Gastroesophageal sphincter (tissue), 4 donors: ENCODE measurements at places on chromosomes 5 and 9. TPM values are rescaled to one million over a fixed set of nuclear protein-coding genes. Genes with fewer than 3 reads are reported as not detected.

Gene CDC25C
- 0.45 TPM for total RNA-seq

Gene CPLANE1
- total RNA-seq, result 32.0 TPM

Gene POLR3G
- total RNA-seq, result 1.7 TPM

Gene KLHL9
- 24.5 TPM for total RNA-seq

Gene SLIT3
- 30.2 TPM for total RNA-seq

Gene STPG3
- not detected for total RNA-seq

- no peak overlapping the region for H3K27ac ChIP-seq
- no peaks in the 10 kb centered on the region for H3K27me3 ChIP-seq
- no peaks in the 10 kb centered on the region for H3K4me1 ChIP-seq
- no peak overlapping the region for H3K4me3 ChIP-seq
- H3K36me3 ChIP-seq, result no peaks in the 10 kb centered on the region
Measured at GRCh38 chr5:165775111-165775510, 2269.7 kb downstream of the MAT2B start.

DNA sequence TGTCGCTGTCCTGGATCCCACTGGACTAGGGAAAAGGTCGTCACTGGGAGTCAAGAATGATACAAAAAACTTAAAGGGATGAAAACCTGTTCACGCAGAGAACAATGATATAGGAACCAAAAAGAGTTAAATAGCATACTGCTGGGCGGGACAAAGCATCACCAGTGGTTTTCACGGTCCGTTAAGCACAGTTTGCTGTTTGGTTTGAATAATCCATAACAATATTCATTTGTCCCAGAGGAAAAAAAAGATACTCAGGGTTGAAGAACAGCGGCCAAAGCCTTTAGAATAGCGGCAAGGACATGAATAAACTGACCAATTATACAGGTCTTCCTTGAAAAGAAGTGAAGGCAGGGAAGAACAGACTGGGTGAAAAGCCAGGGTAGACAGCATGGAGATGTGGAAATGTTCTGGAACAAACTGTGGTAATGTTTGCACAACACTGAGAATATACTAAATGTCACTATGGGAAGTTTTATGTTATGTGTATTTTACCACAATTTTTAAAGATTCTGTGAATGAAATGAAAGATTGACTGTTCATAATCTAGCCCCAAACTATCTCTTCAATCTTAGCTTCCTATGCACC is 60.8 kb downstream of the MTMR12 start:
- H3K27me3 ChIP-seq, result no peaks in the 10 kb centered on the region
- no peak for ATAC-seq
- H3K4me3 ChIP-seq, result no peak overlapping the region
- peaks cover 3% of the 10 kb centered on the region for H3K36me3 ChIP-seq

GRCh38 chr5:138843316-138844124 is 31.6 kb downstream of the LRRTM2 start:
- peak; percentile 36 for ATAC-seq
- peak overlapping the region; percentile 20 for H3K27ac ChIP-seq
- H3K4me1 ChIP-seq, result peaks cover 92% of the 10 kb centered on the region
- no peak overlapping the region for H3K4me3 ChIP-seq
- no peaks in the 10 kb centered on the region for H3K36me3 ChIP-seq

GRCh38 chr5:150640311-150641005 is at the start of gene SYNPO:
Gene SYNPO (plus strand): TSS chr5:150640660. CDS start chr5:150648276, 7,616 bp downstream.
- no peaks in the 10 kb centered on the region for H3K36me3 ChIP-seq
- H3K4me3 ChIP-seq, result peak within 1 kb of the TSS; percentile 15
- H3K27me3 ChIP-seq, result no peaks in the 10 kb centered on the region
- peaks cover 74% of the 10 kb centered on the region for H3K4me1 ChIP-seq

- peaks cover 99% of the 10 kb centered on the region for H3K27me3 ChIP-seq
- H3K4me1 ChIP-seq, result no peaks in the 10 kb centered on the region
- no peak for ATAC-seq
- H3K27ac ChIP-seq, result no peak overlapping the region
- no peaks in the 10 kb centered on the region for H3K36me3 ChIP-seq
- no peak overlapping the region for H3K4me3 ChIP-seq
Measured at GRCh38 chr9:135277219-135278201, 190.0 kb downstream of the OLFM1 start.

GRCh38 chr5:127834094-127834531 is 130.9 kb downstream of the CCDC192 start:
- H3K4me3 ChIP-seq, result no peak overlapping the region
- H3K27ac ChIP-seq, result no peak overlapping the region
- no peak for ATAC-seq
- H3K4me1 ChIP-seq, result peaks cover 20% of the 10 kb centered on the region
- H3K36me3 ChIP-seq, result no peaks in the 10 kb centered on the region

DNA sequence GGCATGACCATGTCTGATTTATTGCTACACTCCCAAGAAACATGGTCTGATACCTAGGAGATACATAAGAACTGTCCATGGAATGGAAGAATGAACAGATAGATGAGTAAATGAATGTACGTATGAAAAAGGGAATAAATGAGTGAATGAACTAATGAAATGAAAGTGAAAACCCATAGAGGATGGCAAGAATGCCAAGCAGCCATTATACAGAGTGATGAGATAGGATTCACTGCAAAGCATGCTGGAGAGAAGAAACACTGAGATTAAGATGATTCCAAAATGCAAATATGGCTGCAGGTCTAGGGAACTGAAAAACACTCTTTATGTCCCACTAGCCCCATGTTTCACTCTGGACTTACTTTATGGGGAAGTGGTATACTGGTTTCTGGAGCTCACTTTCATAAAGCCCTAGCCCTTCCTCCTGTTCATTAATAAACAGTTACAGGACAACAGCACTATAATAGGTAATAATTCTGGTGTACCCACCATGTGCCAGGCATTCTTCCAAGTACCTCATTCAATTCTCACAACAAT is 170.3 kb upstream of the RAD23B start:
- no peak overlapping the region for H3K27ac ChIP-seq
- no peaks in the 10 kb centered on the region for H3K36me3 ChIP-seq
- H3K4me3 ChIP-seq, result no peak overlapping the region
- H3K27me3 ChIP-seq, result no peaks in the 10 kb centered on the region

- no peaks in the 10 kb centered on the region for H3K27me3 ChIP-seq
- no peak for ATAC-seq
- no peak overlapping the region for H3K4me3 ChIP-seq
- H3K4me1 ChIP-seq, result peaks cover 16% of the 10 kb centered on the region
Measured at GRCh38 chr9:14687042-14687719, 6.1 kb downstream of the ZDHHC21 start.

- H3K4me1 ChIP-seq, result peaks cover 39% of the 10 kb centered on the region
- no peaks in the 10 kb centered on the region for H3K36me3 ChIP-seq
- no peaks in the 10 kb centered on the region for H3K27me3 ChIP-seq
- no peak for ATAC-seq
- peak overlapping the region; percentile 8 for H3K27ac ChIP-seq
- H3K4me3 ChIP-seq, result no peak overlapping the region
Measured at GRCh38 chr9:91766315-91767069, 183.5 kb downstream of the ROR2 start.

- no peaks in the 10 kb centered on the region for H3K4me1 ChIP-seq
- H3K27me3 ChIP-seq, result no peaks in the 10 kb centered on the region
- H3K4me3 ChIP-seq, result no peak overlapping the region
- H3K36me3 ChIP-seq, result no peaks in the 10 kb centered on the region
- H3K27ac ChIP-seq, result no peak overlapping the region
Measured at GRCh38 chr5:169416583-169417196, 115.8 kb upstream of the SLIT3 start.

GRCh38 chr9:129208207-129209032 is 30.4 kb upstream of the IER5L start:
- H3K27me3 ChIP-seq, result no peaks in the 10 kb centered on the region
- no peak overlapping the region for H3K27ac ChIP-seq
- ATAC-seq, result no peak
- no peaks in the 10 kb centered on the region for H3K36me3 ChIP-seq
- H3K4me3 ChIP-seq, result no peak overlapping the region
- H3K4me1 ChIP-seq, result no peaks in the 10 kb centered on the region

DNA sequence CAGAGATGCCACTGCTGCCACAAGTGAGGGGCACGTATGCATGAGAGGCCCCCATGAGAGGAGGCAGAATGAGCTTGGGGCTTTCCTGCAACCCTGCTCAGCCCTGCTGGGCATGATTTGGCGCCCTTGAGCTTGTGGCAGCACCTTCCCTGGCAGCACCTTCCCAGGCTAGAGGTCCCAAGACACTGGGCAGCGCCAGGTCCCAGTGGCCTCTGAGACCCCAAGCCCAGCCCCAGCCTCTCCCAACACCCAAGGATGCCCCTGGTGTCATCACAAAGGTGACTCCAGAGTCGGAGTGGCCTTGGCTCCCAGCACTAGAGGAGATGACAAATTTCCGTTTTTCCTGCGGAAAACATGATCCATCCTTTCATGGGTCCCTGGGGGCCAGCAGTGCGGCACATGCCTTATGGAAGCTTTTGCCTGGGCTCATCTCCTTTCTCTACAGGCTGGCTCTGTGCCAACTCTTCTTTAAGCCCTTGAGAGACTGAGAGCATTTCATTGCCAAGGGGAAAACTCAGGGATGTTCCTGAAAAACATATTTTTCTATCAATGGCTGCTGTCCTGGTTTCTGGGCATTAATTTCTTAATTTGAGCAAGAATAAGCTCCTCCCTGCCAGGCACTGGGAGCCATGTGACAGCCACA is 77.1 kb upstream of the ADAMTS2 start:
- no peak overlapping the region for H3K4me3 ChIP-seq
- no peak overlapping the region for H3K27ac ChIP-seq
- no peaks in the 10 kb centered on the region for H3K4me1 ChIP-seq
- peaks cover 33% of the 10 kb centered on the region for H3K27me3 ChIP-seq

DNA sequence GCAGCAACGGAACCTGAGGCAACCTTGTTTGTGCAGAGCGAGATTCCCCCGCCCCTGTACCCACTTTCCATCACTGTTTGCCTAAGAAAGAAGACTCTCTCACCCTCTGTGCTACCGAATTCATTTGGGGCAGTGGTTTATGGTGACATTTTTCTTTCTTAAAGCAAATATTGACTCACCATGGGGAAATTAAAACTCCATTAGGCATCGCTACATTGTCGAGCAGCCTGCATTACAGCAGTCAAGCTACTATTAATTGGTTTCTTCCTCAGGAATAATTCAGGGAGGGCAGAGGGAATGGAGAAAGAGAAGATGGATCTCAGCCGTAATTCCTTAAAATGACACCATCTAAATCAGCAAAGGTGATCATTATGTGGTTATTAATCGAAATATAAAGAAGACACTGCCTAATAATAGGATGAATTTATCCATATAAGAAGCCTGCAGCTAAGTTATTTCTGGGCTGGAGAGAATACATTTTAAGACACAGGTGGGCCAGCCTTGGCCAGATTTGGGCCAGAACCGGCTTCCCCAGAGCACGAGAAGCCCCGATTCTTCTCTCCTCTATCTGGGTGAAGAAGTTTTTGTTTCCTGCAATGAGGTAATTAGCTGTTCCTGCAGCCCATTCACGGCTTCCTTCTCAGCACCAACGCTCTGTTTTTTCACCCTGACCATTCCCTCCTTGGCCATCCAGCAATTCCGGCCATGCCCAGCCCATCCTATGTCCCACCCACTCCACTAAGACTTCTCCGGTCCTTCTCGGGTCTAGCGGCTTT is 16.8 kb downstream of the CFAP77 start:
- no peak overlapping the region for H3K4me3 ChIP-seq
- no peaks in the 10 kb centered on the region for H3K36me3 ChIP-seq
- no peaks in the 10 kb centered on the region for H3K4me1 ChIP-seq
- H3K27me3 ChIP-seq, result peaks cover 88% of the 10 kb centered on the region
- H3K27ac ChIP-seq, result no peak overlapping the region
- ATAC-seq, result no peak

GRCh38 chr9:26662476-26662875 is 230.1 kb downstream of the CAAP1 start:
- ATAC-seq, result no peak
- H3K4me1 ChIP-seq, result no peaks in the 10 kb centered on the region
- no peak overlapping the region for H3K4me3 ChIP-seq
- no peaks in the 10 kb centered on the region for H3K36me3 ChIP-seq
- no peaks in the 10 kb centered on the region for H3K27me3 ChIP-seq

DNA sequence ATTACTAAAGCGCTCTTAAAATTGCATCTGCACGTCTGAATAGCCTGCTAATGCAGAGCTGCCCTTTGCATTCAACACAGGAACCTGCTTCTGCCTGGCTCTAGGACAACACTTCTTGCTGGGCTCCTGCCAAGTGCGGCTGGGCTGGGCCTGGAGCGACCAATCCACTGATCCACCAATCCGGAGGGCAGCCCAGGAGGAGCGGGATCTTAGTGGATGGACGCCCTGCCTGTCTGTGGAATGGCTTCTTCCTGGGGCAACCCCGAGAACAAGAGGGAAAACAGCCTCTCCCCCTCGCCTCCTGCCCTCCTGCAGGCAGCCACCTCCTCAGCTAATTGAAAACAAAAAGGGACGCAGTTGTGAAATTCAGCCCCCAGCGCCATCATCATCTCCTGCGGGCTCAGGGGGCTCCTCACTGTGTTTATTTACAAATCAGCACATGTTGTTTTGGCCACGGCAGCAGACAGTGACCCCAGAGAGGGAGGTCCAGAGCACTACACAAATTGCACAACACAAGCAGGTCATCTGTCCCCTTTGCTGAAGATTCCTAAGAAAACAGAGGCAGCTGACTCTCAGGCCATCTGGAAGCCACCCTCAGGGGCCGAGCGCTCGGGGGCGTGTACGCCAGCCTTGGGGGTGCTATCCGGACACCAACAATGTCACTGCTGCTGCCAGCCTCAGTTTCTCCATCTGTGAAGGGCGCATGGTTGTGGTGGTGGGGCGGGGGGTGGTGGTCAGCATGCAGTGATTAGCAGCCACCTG is 57.3 kb downstream of the GADD45G start:
- no peaks in the 10 kb centered on the region for H3K4me1 ChIP-seq
- peak overlapping the region; percentile 40 for H3K4me3 ChIP-seq
- H3K27me3 ChIP-seq, result no peaks in the 10 kb centered on the region
- no peak overlapping the region for H3K27ac ChIP-seq

DNA sequence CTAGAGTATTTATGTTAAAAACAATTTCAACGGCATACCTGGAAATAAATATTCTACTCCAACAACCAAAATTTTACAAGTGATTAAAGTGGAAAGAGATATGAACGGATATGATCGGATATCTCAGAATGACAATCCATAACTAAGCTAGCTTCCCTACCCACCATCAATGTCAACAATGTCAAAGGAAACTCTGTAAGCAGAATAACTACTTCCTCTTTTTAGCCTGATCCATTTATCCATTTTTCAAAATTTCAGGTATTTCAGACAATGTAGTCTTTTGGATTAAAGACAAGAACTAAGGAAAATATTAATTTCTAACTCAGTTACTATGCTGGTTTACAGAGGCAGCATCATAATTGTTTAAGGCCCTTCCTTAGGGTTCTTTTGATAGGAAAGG is 188.7 kb downstream of the DENND1A start:
- peaks cover 26% of the 10 kb centered on the region for H3K4me1 ChIP-seq
- no peak overlapping the region for H3K4me3 ChIP-seq
- no peak overlapping the region for H3K27ac ChIP-seq
- no peaks in the 10 kb centered on the region for H3K36me3 ChIP-seq

- peaks cover 14% of the 10 kb centered on the region for H3K27me3 ChIP-seq
- H3K4me1 ChIP-seq, result no peaks in the 10 kb centered on the region
- H3K4me3 ChIP-seq, result no peak overlapping the region
- ATAC-seq, result no peak
- no peaks in the 10 kb centered on the region for H3K36me3 ChIP-seq
- no peak overlapping the region for H3K27ac ChIP-seq
Measured at GRCh38 chr5:166320920-166321480, 1970.4 kb upstream of the WWC1 start.
